ENCODE measurements at places on chromosomes 6 and 20.

DNA sequence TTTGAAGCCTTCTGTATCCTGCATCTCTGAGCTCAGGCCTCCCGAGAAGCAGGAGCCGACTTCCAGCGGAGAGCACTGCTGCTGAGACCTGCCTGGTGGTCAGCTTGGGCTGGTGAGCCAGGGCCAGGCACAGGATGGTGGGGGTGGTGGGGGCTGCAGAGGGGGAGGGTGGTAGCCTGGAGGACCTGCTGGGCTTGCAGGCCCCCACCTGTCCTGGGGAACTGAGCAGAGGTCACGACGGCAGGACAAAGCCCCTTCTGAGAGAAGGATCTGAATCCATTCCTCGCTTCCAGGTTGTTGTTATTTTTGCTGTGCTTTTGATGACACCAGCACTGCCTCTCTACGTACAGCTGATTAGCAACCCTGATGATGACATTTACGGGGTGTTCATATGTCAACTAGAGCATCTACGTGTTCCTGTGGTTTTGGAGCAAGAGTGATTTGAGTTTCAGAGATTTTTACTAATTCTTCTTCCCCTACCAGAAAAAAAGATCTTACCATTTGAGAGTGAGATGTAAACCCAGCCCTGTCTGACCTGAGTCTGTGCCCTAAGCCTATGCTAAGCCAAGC lies 35.7 kb upstream of the CD93 start:
- no peak for ATAC-seq

- ATAC-seq, result no peak
These were observed 263.9 kb upstream of the NT5E start for GRCh38 chr6:85185977-85186376.

- peak; percentile 48 for ATAC-seq
These were observed 97.5 kb downstream of the ARMC2 start for GRCh38 chr6:108945681-108946159.

DNA sequence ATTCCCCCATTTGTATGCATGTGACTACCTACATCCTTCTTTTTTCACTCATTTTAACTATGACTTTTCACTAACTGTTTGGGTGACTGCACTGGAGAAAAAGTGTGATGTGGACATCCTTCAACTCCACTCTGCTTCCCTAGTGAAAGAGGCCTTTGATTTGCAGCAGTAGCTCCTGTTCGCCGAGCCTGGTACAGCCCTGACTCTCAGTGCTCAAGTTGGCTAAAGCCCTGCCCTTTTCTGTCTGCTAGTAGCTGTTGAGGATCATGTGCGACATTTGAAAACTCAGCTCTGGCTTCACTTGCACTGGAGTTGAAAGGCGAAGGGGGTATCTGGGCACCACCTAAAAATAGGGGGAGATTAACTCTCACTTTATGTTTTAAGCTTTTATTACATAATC lies 42.1 kb downstream of the DAAM2 start:
- ATAC-seq, result no peak

DNA sequence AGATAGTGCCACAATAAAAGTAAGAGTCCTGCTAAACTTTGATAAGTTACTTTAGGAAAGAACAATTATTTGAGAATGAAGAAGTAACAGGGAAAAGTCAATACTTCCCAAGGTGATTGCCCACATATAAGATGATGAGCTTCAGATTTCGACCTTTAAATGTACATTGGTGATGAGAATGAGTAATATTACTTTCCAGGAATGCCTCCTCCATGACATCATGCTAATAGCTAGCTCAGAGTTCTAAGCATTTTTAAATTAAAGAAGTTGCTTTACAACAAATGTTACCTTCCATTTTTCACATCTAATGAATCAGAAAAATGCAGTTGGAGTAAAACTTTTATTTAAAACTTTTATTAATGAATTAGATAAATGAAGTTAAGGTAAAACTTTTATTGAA lies 22.5 kb upstream of the OPN5 start:
- ATAC-seq, result no peak

DNA sequence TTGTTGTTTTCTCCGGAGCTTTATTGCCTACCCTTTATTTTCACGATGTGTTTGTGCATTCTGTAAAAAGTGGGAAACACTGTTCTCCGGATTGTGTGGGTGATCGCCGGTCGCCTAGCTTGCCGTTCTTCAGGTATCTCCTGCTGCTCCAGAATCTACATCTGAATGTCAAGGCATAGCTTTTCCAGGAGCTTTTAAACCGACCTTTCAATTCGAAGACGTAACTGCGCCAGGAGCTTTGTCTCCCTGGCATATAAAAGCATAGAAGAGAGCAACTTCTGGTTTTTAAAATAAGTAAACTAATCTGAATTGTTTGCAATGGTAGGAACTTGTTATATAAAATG lies 96.0 kb downstream of the HFE start:
- peak; percentile 20 for ATAC-seq

GRCh38 chr6:122214605-122215318 lies 184.7 kb upstream of the HSF2 start:
- no peak for ATAC-seq

- ATAC-seq, result no peak
These were observed 112.1 kb upstream of the ASF1A start for GRCh38 chr6:118781897-118782296.

GRCh38 chr20:39356908-39357307 lies 394.8 kb downstream of the DHX35 start:
- no peak for ATAC-seq

DNA sequence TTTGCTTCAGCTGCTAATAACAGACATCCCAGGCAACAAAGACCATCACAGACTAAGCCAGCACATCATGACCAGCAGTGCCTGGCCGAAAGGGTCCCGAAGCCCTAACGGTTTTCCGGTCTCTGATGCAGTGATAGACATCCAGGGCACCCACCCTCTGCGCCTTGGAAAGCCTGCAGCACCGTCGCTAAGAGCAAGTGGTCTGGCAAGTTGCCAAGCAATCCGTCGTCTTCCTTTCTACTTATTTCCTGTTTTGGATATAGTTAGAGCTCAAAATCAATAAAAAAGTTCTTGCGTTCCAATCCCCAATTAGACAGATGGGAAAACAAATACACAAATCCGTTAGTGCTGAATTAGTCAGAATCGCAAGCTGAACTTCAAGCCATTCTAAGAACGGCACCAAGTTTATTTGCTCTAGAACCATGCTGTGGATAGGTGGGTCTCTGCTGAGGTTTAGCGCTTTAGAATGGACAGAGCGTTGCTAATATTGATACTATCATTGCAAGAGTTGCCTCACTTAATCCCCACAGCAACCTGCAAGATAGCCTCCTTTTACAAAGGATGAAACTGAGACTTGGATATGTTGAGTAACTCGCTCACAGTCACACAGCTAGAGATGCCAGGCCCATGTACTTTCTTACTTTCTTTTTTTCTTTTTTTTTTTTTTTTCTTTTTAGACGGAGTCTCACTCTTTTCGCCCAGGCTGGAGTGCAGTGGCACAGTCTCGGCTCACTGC lies 163.3 kb upstream of the SNX9 start:
- ATAC-seq, result no peak

Measured in motor neuron (in vitro differentiated cells).